SJSA1 (cell line): ENCODE measurements at places on chromosomes 12 and 14. TPM values are rescaled to one million over a fixed set of nuclear protein-coding genes. Genes with fewer than 3 reads are reported as not detected.

DNA sequence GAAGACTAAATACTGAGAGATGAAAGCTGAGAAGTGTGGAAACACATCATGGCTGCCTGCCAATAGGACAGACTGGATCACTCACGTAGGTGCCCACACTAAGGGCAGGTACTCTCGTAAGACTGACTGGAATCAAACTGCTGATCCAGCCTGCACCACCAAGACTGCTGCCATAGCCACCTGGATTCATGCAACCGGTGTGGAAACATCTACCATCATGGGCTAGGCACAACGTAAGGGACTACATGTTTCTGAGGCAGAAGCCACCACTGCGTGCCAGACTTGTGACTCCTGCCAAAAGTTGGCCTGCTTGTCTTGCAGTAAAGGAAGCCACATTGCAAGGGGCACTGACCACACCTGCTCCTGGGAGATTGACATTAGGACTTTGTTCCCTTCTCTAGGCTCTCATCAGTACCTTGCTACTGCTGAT, 3.8 kb downstream of the POMT2 start:
- no peak for DNase-seq

DACT1 gene
- 1.7 and 3.2 TPM in 2 replicates for total RNA-seq

KRT5 gene
- total RNA-seq = not detected in 2 replicates

- no peak for DNase-seq
These were observed 153.9 kb upstream of the AVPR1A start for GRCh38 chr12:63304887-63305316.

KLRB1 gene
- total RNA-seq = not detected in 2 replicates

TAS2R31 gene
- total RNA-seq = 1.5 TPM in 1 of 2 replicates, not detected in the other

GRCh38 chr14:81826081-81826480, 292.4 kb upstream of the SEL1L start:
- DNase-seq = no peak

GRCh38 chr12:24252602-24253001, 303.1 kb upstream of the SOX5 start:
- DNase-seq = no peak

DNA sequence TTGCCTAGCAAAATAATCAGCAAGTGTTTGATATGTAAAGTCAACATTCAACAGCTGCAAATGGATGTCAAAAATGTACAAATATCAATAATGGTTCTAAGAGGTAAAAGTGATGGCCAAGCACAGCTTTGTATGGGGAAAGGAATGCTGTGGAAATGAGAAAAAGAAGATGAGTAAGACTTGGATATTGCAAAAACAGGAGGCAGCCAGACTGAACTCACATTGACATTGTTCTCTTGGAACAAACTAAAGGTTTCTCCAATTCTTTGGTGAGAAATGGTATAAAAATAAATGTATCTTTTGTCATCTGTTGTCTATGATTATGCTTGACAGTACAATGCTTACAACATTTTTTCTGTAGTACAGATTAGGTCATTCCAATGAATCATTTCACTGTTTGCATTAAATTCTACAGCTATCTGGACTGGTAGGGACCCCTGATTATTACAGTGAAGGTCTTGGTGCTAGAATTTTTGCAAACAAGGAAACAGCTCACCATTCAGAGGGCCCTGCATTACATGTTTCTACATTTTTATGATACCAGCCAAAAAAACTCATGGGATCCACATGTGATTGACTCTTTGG, 465.7 kb downstream of the NOVA1 start:
- DNase-seq = no peak

IL23A gene
- 1.4 TPM in 1 of 2 replicates, not detected in the other for total RNA-seq

HOXC12 gene
- total RNA-seq = 8.6 and 11.0 TPM in 2 replicates

DNA sequence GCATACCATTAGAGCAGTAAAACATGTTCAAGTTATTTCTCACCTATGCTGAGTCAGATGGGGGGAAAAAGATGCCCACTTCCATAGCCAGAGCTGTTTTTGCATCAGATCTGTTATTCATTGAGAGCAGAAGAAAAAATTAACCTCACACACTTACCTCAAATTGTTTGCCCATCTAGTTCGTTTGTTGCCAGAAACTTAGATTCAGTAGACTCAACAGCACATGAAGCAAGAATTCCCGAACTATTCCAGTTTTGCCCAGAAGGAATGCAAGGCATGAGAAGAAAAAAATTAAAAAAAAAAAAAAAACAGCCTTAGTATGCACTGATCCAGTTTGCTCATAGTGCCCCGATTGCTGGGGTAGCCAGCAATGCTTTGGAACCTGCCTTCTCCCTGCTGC, 12.4 kb upstream of the DPF3 start:
- peak; percentile 60 for DNase-seq

TPH2 gene
- 0.11 TPM in 1 of 2 replicates, not detected in the other for total RNA-seq

CLEC4D gene
- total RNA-seq = not detected in 2 replicates

DNA sequence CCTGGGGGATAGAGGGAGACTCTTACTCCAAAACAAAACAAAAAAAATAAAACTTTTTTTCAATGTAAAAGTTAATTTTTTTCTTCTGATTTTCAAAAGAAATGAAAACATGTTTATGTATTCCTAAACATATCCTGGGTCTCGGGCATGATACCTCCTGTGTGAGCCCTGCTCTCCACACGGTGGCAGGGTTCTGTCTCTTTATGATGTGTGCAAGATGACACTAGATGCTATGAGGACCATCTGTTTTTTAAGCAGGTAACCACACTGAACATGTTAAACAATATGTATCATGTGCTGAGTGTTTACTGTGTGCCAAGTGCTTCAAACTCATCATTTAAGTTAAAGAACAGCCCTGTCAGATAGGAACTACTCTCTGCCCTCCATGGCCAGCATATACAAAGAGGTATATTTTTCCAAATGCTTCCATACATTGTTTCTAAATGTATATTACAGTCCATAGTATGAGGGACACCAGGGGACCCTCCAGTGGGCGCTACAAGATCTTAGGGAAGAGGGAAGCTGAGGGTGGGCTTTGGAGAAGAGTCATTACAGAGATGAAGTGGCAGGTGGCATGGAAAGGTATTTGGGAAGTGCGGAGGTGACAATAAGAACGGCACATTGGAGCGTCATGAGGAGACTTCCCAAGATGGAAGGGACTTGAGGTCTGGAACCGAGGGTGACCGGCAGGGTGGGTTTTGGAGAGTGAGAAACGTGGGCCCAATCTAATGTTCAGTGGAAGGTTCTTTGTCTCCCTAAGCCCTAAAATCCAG, 28.5 kb downstream of the FOS start:
- DNase-seq = no peak

- DNase-seq = no peak
These were observed 964 bp downstream of the SDS start for GRCh38 chr12:113402586-113403260.

- DNase-seq = no peak
These were observed 6.8 kb upstream of the FOXG1 start for GRCh38 chr14:28759653-28760313.

PTCSC3 gene
- total RNA-seq = not detected in 2 replicates

- no peak for DNase-seq
These were observed 4.6 kb upstream of the ZDHHC22 start for GRCh38 chr14:77145975-77146740.

NDUFA9 gene
- total RNA-seq = 129 and 186 TPM in 2 replicates

CALCOCO1 gene
- 19.8 and 27.0 TPM in 2 replicates for total RNA-seq

- DNase-seq = no peak
These were observed 11.1 kb upstream of the NINJ2 start for GRCh38 chr12:674272-674781.

DNA sequence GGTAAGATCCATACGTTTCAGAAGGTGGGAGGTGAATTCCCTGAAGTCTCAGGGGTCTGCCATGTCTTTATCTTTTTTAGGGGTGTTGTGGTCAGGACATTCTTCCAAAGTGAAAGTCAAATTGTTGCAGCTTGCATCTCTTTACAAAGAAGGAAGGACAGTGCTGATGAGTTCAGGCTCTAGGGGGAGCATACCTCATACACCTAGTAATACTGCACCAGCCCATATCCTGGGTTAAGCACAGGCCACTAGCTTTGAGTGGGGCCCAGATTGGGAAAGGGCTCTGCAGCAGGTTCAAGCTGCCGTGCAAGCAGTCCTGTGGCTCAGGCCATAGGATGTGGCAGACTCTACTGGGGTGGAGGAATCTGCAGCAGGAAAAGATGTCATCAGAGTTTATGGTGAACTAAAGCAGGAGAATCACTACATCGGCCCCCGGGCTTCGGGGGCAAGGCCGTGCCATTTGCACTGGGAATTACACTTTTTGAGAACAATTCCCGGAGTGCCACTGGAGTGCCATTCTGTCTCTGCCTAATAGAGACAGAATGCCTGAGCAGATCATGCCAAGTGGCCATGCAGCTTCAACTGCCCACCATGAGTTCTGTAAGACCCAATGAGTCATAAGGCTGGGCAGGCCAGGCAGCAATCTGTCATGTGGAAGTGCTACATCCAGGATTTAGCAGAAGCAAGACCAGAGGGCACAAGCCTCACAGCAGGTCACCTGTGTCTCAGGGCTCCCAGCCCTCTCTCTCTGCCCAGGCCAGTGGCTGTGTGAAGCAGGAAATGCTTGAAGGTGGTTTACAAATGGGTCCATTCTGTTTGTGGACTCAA, 32.3 kb downstream of the DIO3 start:
- peak; percentile 19 for DNase-seq

GRCh38 chr12:96874211-96874610, 32.8 kb upstream of the NEDD1 start:
- DNase-seq = no peak

DNA sequence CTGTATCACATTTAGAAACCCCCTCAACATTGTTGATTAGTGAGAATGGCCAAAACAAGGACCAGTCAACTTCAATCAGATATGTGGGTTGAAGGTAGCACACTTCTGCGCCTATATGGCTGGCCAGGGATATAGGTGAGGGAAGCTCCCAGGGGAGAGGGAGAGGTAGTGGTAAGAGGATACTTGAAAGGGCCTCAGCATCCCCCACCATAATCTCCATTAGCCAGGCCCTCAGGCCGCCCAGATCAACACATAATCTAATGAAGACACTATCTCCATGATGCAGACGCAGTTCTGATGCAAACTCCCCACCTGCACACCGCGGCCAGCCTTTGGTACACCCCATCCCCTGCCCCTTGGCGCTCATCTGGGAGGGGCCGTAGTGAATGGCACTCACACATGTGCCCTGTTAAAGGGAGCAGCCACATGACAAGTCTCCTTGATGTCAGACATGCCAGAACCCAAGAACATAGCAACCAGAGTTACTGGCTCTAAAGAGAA, 158.0 kb downstream of the TMEM132C start:
- DNase-seq = no peak

NFATC4 gene
- 14.6 and 23.6 TPM in 2 replicates for total RNA-seq

DNA sequence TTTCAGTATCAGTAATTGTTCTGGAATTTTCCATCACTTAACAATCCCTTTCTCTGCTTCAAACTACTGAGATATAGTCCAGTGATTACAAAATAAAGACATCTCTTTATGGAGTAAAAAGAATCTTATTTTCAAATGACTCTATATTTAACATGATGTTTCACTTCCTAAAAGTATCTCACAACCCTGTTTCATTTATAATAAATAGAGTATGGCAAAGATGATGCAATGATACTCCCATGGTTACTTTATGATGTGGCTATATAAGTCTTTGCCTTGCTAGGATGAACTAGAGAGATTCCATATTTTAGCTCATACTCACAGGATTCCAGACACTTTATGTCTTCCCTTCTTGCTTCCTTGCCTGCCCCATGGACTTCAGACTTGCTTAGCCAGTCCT, 953.5 kb upstream of the MDGA2 start:
- no peak for DNase-seq

DNA sequence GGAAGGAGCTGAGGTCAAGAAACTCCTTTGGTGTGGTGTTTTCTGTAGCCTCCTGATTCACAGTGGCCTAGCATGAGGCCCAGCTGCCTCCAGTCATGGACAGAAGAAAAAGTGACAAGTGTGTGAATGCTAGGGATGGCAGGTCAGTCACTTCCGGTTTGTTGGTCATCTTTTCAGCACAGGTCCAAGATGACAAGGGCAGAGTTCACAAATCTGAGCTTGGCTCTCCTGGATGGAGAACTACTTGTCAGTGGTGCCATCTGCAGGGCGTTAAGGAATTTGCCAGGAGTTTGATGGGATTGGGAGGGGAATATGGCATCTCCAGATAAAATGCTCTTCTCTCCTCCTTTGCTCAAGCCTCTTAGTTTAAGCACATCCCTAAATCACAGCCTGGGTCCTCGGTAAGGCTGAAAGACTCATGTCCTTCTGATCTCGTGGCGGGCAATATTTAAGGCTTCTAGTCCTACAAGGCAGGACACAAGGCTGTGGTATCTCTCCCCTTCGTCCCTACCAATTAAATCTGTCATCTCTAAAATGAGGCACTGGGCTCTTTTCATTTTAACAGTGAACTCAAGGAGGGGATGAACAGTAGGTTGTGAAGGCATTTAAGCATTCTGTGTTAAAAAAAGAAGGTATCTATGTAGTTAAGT, 10.0 kb downstream of the TUBA1B start:
- DNase-seq = peak; percentile 52

DNA sequence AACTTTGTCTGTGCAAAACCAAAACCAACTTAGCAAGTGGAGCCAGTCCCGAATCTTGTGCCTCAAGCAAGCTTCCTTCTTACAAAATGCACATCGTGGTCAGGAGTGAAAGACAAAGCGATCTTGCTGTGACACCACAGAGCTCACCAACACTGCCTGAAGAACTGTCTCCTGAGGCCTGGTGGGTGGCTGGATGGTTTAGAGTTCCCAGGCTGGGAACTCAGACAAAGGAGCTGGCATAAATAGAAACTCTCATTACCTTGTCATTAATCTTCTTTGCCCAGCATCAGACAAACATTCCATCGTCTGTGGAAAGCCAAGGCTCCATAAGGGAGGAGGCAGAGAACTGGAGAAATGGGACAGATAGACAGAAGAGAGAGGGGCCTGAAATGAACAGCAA, 144.8 kb downstream of the KCNA5 start:
- no peak for DNase-seq

RDH12 gene
- total RNA-seq = not detected in 2 replicates

GRCh38 chr12:124856132-124856841, 7.4 kb downstream of the SCARB1 start:
- no peak for DNase-seq

ANKS1B gene
- total RNA-seq = not detected in 2 replicates

DNA sequence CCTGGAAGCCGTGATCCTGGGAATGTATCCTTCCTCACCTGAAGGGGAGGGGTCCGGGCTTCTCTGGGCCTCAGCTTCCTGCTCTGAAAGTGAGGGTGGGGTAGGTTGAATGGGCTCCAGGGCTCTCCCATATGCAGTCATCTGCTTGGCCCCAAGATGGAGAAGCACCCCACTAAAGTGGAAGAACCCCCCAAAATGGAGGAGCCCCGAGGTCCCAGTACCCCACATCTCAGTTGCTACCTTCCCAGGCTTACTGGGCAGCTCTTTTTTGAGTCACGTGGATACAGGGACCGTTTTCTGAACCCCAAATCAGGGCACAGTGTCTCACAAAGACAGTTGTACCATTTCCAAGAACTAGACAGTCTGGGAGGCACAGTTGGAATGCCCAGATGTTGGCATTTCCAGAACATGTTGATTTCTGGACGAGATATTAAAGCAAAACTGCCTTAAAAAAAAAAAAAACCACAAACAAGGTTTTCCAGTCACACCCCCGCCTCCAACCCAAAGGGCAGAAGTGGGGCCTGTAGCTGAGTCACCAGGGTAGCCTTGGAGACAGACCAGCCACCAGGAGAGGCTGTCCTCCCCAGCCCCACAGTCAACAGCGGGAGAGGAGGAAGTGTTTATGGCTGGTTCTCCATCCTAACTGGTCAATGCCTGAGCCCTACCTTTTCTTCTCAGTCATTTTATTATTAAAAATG, 12.1 kb downstream of the VASH1 start:
- DNase-seq = peak; percentile 20

GRCh38 chr12:118981285-118982211, at the start of gene SRRM4:
TSS of gene SRRM4 (plus strand) at chr12:118981541. CDS start at chr12:118981883, 342 bp downstream.
- DNase-seq = no peak

GRCh38 chr12:100720016-100720654, 74.4 kb upstream of the ANO4 start:
- no peak for DNase-seq

TAPBPL gene
- total RNA-seq = 1.1 and 5.4 TPM in 2 replicates
